GM12878 (cell line): ENCODE measurements at places on chromosomes 4 and X.

DNA sequence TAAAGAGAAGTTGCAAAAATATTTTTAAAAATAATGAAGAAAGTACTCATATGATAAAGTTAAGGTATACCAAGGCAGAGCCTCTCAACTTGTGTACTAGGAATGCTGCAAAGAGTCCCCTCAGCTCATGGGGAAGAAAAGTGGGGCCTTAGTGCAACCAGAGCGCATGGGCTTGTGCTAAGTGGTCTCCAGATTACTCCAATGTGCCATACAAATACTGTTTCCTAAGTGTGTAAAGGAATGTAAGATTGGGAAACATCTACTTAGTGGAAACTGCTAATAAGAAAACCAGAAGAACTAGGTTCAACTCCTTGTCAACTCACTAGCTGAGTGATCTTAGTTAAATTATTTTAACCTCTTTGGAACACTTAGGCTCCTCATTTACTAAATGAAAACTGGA is 39.1 kb downstream of the NAF1 start:
- DNase-seq: no peak

- no peak for DNase-seq
These were observed 38.6 kb upstream of the EDA2R start for GRCh38 chrX:66677430-66677829.

DNA sequence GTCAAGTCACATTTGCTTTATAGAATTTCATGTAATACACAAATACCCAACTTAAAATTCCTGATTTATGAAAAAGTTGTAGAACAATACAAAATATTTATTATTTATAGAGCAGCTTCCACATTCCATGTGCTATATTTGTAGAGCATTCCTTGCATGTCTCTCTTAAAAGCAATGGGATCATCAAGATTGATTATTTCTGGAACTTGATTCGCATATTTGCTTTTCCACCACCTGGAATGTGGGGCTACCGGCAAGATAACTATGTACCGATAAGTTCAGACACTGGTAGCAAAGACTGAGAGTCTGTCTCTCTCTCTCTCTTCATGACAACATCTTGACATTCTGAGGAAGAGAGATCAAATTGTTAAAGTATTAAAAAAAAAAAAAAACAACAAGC is 59.3 kb downstream of the MAPK10 start:
- no peak for DNase-seq

GRCh38 chrX:71532078-71532752 is 689 bp upstream of the OGT start:
- no peak for DNase-seq

DNA sequence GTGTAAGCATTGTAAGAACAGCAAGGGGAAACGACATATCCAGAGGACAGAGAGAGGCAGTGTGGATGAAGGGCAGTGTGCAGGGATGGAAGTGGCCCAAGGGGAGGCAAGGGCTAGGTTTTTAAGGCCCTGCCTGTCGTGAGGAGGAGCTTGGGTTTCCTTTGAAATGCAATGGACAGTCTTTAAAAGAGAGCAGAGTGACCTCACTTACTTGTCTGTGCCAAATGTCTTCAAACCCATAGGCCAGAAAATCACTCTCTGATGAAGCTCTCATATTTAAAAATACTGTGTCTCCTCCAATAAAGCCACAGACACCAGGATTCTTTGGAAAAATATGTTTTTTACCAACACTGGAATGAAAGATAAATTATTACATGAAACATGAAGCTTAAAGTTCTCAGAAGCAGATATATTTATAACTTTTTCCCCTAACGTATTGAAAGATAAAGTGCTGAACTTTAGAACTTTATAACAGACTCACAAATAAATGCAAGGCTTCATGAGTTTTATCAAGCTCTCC is 19.2 kb upstream of the ATXN3L start:
- DNase-seq: no peak

DNA sequence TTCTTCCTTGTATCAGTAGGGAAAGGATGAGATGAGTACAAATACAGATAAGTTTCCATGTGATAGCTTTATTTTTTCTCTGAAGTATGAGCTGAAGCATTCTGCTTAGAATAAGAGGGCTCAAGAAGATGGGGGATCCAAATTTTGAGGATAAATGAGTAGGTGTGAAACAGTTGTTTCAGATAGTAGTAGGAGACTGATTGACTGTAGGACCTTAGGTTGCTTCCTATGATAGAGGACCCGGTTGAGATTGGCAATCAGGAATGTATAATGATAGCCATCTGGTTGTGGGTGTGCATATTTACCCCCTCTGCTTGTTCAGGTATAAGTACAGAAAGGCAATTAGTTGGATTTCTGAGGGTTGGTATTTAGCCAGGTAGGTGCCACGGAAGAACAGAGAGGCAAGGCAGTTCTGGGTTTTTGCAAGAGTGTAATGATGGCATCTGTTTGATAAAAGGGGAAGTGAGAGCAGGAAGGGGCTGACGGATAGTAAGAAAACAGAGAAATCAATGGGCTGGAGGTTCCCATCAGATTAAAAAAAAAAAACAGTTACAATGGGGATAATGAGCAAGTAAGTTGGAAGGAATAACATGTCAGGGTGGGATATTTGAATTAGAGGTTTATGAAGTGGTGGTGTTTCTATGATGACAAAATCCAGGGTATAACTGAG is 13.7 kb downstream of the OCRL start:
- DNase-seq: peak; percentile 27

DNA sequence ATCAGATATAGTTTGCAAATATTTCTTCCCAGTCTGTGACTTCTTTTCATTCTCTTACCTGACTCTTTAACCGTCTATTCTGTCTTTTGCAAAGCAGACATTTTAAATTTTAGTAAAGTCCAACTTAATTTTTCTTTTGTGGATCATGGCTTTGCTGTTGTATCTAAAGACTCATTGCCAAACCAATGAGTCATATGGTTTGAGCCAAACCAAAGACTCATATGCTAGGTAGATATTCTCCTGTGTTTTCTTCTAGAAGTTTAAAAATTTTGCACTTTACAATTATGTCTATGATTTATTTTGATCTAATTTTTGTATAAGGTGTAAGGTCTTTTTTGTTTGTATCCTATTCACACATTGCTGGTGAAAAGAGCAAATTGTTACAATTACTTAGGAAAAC is 446.8 kb downstream of the ANKRD50 start:
- DNase-seq: no peak

- no peak for DNase-seq
These were observed 113.8 kb upstream of the ARSJ start for GRCh38 chr4:114093221-114093715.

DNA sequence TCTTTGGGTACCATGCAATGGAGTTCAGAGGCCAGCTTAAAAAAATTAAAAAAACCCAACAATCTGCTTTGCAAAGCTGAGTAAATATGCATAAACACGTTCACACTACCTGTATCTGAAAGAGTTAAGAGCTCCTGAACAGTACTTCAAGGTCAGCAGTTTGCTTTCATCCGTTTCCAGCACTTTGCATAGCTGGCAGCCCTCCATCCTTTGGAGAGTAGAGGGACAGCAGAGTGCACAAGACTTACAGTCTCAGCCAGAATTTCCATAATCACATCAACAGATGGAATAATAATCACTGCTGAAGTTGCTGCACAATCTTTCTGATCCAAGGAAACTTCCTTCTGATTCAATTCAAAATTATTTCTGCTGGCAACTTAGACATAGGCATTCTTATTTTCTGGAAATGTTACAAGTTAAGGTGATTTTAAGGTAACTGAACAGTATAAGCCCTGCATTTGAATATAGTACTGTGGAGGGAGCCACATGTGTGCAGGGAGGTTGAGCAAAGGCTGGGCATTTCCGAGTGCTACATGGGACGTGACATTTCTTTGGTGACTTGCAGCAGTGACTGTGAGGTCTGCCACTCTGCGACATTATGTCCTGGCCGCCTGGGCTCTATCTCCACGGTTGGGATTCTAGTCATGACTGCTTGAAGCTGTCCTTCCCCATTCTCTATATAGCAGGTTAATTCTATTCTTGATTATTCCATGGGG is 73.5 kb upstream of the EMCN start:
- no peak for DNase-seq

DNA sequence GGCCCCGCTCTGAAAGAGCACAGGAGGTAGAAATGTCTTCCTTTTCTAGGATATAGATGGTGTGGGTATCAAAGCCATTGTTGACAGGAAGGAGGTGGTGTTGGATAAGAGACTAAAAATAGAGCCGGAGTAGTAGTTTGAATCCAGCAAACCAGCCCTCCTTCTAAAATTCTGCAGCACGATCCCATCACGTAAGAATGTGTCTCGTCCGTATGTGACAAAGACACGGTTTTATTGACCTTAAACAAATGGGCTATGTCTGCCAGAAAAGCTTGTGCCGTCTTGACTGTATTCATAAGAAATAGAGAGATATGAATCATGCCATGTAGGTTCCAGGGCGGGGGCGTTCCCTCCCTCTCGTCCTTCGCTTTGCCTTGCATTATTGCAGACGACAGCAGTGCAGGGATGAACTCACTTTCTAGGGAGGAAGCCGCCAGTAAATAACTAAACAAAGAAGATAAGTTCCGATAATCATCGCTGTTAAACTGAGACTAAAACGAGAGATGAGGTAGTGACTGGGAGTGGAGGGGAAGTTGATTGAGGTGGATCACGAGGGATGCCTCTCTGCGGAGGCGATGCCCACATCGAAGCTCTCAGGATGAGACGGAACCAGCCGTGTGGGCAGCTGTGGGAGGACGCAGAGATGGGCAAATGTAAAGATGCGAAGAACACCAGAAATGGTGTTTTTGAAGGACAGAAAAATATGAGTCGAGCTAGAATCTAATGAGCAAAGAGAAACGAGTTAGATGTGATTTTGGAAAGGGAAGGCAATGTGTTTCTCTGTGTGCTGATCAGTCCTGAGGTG is 3.4 kb downstream of the TENM3 start:
- DNase-seq: no peak

DNA sequence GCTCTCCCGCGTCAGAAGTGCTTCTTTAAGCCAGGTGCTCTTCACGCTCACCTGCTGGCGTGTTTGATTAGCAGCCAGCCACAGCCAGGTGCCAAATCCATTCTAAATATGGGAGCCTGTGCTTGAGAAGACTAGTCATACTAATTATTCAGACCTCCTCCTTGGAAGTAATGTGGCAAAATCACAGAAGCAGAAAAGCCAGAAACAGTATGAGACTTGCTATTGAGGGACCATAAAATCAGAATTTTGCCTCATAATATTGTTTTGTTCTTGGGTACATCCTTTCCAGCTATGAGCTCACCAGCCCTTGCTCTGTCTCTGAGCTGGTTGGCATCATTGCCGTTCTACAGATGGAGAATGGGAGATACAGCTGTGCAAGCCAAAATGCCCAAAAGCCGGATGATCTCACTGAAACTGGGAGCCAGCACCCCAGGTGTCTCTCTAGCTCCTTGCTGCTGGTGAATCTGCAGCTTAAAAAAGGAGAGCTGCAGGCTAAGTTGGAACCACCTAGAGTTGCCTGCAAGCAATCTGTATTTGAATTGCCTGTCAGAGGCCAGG is 205.4 kb downstream of the SHROOM3 start:
- DNase-seq: no peak

GRCh38 chr4:83012200-83012686 is 1.6 kb upstream of the LIN54 start:
- no peak for DNase-seq

DNA sequence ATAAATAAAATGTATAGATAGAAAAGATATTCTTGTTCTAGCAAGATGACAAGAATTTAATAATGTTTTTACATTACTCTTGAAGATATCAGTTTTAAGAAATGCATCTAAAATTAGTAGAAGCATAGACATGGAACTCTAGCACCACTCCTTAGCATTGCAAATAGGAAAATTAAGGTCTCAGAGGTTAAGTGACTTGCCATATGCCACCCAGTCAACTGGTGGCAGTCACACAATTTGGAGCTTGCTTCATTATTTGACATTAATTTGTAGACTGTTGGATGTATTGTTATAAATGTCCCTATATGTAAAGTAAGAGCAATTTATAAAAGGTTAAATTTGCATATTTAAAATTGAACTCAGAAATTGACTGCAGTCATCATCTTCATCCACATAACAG is 20.8 kb downstream of the GPM6A start:
- DNase-seq: no peak

- DNase-seq: no peak
These were observed 11.7 kb downstream of the UGT2B4 start for GRCh38 chr4:69484011-69484410.

DNA sequence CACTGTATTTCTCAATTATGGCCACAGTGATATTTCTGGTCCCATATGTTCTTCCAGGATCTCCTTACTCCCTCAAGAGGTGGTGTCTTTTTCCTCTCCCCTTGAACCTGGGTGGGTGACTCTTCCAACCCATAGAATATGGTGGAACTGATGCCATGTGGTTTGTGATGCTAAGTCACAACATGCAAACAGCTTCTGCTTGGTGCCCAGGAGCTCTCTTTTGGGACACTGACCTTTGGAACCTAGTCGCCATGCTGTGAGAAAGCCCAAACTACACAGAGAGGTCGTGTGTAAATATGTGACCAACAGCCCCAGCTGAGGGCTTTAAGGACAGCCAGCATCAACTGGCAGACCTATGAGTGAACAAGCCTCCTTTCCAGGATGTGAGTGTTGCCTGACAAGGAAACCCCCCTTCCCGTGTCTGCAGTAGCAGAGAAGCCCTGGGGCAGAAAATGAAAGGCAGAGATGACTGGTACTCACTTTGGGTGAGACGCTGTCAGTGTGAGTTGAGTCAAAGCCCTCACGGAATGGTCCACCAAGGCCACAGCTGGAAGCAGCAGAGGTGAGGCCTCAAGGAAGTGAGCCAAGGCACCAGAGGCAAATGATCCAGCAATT is 223.4 kb downstream of the BCOR start:
- peak; percentile 91 for DNase-seq

DNA sequence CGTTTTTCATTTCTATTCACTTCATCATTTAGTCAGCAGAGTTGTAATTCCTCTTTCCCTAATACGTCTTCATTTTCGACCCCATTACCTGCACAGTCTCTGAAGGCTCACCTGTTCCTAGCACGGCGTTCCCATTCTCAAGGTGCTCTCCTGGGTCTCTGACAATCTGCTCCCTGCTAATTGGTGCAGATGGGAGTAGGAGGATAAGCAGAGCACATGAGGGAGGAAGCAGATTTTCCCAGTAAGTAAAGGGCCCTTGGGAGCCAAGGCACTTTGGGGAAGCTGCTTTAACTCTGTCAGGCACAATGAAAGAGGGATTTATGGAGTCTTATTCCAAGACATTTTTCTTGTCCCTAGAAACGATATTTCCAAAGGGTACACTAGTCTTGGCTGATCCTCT is 466.4 kb downstream of the STIM2 start:
- no peak for DNase-seq

DNA sequence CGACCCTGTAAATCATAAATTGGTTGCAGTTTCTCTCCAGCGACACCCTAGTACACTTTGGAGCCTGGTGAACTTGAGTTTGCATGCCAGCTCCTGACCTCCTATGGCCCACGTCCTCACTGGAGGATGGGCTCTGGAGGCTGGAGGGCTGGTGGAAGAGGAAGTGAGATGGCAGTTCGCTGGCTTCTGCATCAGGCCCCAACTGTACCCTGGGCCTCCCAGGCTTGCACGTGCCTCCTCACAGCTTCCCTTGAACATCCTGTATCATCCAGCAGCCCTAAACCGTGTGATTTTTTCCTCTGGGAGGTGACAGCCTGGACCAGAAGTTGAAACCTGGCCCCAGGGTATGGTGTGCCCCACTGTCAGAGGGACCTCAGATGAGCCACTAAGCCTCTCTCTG is 78.5 kb downstream of the HTRA3 start:
- DNase-seq: no peak

- DNase-seq: no peak
These were observed 197.2 kb downstream of the NR3C2 start for GRCh38 chr4:148245015-148245414.
